ENCODE measurements at places on chromosomes 2 and 18.
A peak's percentile ranks its signal among the peaks of the same experiment; 100 is the strongest.

GRCh38 chr2:165064743-165065142 is 109.4 kb upstream of the SLC38A11 start:
- no peak for DNase-seq

GRCh38 chr2:111045771-111046444 is 74.8 kb upstream of the BCL2L11 start:
- DNase-seq = no peak

DNA sequence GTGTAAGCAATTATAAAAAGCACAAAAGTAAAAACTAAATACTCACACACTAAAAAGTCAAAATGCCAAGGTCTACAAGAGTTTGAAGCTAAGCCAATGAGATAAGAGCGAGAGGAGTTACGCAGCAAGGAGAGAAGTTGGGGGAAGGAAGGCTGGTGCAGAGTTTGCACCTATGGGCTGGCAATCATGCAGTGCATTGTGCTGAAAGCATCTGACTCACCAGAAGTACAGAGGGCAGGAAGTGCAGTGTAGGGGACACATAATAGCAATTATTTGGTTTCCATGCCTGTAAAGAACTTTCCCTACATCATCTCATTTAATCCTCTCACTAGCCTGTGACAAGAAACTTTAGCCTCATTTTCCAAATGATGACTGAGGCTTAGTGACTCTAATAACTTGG is 142.7 kb upstream of the KYNU start:
- DNase-seq = no peak

DNA sequence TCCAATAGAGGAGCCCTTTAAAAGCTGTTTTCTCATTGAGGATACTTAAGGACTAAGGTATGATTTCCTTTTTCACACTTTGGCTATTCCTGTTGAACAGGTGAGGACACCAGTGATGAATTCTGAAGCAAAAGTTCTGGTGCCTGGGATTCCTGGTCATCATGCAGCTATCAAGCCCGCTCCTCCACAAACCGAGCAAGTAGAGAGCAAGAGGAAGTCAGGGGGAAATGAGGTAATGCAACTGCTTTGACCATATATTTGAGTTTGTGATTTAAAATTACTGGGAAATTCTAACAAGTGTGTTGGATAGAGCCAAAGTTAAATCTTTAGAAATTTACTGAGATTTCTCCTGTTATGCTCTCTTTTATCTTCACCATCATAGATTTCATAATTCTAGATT is 33.0 kb downstream of the WDR43 start:
- no peak for DNase-seq

- DNase-seq = no peak
Observed at GRCh38 chr2:191167766-191168165, 17.0 kb upstream of the STAT4 start.

DNA sequence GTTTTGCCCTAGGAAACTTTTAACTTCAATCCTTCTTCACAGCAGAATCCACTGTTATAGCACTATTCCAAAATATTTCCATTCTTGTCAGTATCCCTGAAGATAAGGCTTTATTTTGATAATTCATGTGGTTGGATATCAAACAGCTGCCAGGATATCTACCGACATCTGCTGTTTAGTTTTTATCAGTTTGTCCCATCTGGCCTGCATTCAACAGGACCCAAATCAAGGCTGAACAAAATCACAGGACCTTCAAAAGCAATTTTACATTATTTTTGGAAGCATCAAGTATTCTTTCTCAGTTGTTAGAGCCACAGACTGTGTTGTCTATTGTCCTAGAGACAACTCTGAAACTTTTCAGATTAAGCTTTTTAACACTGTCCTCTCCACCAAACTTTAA is 429.0 kb upstream of the PIK3C3 start:
- no peak for DNase-seq

DNA sequence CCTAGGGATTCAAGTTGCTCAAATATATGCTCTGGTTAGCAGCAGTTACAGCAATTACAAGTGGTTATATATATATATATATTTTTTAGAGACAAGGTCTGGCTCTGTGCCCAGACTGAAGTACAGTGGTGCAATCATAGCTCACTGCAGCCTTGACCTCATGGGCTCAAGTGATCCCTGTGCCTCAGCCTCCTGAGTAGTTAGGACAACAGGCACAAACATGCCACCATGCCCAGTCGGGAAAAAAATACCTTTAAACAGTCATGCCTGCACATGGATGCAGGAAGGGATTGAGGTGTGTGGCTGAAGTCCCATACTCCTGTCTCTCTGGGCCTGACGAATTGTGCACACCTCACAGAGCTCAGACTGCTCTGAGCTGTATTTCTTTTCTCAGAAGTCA is 19.6 kb upstream of the DNAH7 start:
- DNase-seq = no peak

DNA sequence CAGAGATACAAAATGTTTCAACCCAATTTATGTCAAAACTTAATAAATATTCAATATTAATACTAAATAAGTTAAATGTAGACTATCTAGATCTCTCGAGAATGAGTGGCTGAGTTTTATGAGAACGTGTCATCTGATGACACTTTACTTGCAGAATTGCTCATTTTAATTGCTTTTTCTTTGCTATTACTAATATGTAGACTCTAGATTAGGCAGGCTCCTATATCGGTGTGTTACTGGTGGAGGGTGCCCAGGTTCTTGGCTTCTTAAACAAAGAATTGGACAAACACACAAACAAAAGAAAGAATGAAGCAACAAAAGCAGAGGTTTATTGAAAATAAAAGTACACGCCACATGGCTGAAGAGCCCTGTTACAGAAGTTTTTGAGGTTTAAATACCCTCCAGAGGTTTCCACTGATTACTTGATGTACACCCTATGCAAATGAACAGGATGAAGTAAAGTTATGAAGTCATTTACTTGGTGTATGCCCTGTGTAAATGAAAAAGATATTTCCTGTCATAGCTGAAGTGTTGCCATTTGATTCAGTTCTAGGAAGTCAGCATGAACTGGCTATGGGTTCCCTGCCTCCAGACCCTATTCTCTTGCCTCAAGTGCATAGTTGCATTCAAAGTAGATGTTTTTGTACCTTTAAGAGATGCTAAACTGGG is 122.9 kb upstream of the ITGA4 start:
- DNase-seq = no peak

DNA sequence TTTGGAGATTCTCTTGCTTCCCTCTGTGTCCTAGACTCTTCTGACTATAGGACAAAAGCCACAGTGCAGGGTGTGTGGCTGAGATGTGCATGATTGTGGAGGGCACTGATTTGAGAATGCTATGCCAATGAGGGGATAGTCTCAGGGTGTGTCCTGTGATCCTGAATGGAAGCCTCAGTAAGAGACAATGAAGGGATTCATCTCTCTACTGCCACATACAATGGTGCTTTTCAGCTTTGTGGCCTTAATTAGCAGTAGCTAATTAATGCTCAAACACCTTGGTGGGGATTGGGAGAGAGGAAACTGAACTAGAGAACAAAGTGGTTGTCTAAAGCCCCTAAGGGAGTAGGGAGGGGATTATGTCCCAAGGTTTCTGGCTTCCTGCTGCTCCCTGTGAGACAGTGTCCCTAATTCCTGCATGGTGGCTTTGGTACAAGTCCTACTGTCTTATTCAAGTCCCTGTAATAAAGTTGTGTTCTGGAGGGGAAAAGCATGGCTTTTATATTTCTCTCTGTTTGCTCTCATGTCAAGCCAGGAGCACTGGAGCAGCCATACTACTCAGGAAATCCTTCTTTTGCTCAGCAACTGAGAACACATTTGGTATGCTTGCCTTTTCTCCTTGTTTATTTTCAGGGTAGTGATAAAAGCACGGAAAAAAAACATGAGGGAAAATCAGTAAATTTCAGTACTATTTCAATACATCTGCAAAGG is 415.2 kb upstream of the TCF4 start:
- DNase-seq = no peak

GRCh38 chr2:165239230-165239629 is at the start of gene SCN2A:
Gene SCN2A, plus strand, starts transcription at chr2:165239414. Its CDS starts 56,410 bp downstream, at chr2:165295824.
- no peak for DNase-seq

DNA sequence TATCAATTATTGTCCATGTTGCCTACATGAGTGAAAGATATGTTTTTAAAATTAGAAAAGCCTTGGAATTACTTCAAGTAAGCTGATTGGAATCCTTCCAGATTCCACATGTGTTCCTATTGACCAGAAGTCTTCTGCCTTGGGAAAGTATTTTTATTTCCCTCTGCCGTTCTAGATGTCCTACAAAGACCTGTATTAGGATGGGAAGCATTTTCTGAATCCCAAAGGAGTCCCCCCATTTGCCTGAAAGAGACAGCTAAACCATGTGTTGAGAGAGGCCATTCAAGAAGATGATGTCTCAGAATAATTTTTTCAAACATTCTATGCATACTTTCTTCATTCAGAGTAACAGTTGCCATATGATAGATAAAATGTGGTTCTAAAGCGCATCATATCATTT is 19.0 kb upstream of the MYO1B start:
- DNase-seq = no peak

DNA sequence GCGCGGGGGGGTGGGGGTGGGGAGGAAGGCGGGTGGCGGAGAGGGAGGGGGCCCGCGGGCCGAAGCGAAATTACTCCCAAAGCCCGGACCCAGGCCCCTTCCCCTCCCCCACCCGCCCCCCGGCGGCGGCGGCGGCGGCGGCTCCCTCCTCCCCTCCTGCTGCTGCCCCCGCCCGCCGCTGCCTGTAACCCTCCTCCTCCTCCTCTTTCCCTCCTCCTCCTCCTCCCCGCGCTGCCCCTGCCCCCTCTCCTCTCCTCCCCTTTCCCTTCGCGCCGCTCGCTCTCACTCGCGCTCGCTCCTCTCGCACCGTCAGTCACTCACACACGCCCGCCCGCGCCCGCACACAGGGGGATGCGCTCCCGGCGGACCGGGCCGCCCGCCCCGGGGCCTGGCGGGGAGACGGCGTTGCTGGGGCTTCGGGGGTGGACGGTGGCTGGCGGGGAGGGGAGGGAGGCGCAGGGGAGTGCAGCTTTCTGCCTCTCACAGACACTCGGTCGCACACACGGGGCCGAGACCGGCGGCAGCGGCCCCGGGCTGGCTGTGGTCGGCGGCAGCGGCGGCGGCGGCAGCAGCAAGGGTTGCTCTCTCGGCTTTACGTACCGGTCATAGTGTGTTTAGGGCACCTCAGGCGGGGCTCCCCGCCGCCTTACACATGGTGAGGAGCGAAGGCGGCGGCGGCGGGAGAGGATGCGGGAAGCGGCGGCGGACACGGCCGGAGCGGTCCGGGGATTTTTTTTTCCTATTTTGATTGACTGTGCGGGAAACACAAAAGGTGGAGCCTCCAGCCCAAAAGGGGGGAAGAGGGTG is 405 bp downstream of the SP3 start:
- peak; percentile 85 for DNase-seq

- DNase-seq = peak; percentile 11
Observed at GRCh38 chr2:23452853-23453420, 68.0 kb downstream of the KLHL29 start.

- DNase-seq = no peak
Observed at GRCh38 chr2:25491003-25491696, 149.4 kb upstream of the DNMT3A start.

GRCh38 chr2:116733699-116734098 is 1080.8 kb upstream of the DDX18 start:
- DNase-seq = no peak

- no peak for DNase-seq
Observed at GRCh38 chr2:55721596-55722215, 28.1 kb upstream of the PNPT1 start.

GRCh38 chr2:141959016-141959415 is 171.8 kb downstream of the LRP1B start:
- DNase-seq = no peak

- no peak for DNase-seq
Observed at GRCh38 chr2:164479460-164479859, 141.8 kb downstream of the GRB14 start.

- no peak for DNase-seq
Observed at GRCh38 chr2:128408349-128409305, 90.0 kb upstream of the HS6ST1 start.

GRCh38 chr2:37776487-37776886 is 105.0 kb upstream of the CDC42EP3 start:
- no peak for DNase-seq

- no peak for DNase-seq
Observed at GRCh38 chr18:11570769-11571412, 38.5 kb upstream of the SLC35G4 start.

GRCh38 chr2:186726938-186727337 is 33.1 kb downstream of the FAM171B start:
- DNase-seq = no peak

DNA sequence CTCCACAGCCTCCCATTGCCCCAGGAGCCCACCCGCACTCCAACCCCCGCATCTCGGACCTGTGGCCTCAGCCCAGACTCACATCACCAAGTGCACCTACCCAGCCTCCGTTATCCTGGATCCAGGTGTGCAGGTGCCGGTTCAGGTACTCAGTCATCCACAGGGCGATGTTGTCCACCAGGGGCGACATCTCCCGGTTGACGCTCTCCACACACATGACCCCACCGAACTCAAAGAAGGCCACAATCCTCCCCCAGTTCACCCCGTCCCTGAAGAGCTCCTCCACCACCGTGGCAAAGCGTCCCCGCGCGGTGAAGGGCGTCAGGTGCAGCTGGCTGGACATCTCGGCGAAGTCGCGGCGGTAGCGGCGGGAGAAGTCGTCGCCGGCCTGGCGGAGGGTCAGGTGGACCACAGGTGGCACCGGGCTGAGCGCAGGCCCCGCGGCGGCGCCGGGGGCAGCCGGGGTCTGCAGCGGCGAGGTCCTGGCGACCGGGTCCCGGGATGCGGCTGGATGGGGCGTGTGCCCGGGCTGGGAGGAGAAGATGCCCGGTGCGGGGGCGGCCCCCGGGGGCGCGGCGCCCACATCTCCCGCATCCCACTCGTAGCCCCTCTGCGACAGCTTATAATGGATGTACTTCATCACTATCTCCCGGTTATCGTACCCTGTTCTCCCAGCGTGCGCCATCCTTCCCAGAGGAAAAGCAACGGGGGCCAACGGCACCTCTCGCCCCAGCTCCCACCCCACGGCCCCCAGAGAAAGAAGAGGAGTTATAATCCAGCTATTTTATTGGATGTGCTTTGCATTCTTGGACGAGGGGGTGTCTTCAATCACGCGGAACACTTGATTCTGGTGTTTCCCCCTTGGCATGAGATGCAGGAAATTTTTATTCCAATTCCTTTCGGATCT is 1.3 kb downstream of the BCL2 start:
- peak; percentile 74 for DNase-seq

DNA sequence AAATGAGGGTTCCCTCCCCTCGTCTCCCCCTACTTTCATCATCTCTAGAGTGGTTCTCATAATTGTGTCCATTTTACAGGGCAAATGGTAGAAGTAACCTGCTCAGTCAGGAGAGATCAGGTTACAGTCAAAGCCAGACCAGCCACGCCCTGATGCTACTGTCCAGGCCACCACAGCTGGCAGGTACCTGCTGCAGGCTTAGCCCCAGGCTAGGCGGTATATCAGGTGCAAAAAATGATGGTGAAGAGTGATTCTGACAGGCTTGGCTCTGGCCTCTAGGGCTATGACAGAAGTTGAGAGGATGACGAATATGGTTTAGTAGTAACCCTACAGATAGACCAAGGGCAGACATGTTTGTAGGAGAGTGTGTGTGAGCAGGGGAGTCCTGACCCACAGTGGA is 67.1 kb downstream of the HAUS1 start:
- DNase-seq = no peak

- DNase-seq = no peak
Observed at GRCh38 chr18:23634692-23635091, 28.0 kb downstream of the ANKRD29 start.
